ENCODE measurements at places on chromosomes 3 and 15. TPM values are rescaled to one million over a fixed set of nuclear protein-coding genes. Genes with fewer than 3 reads are reported as not detected.

- DNase-seq = no peak
Measured at GRCh38 chr3:39207361-39208186, 15.2 kb upstream of the XIRP1 start.

Gene TWF2
- total RNA-seq = 78.4 TPM

Gene REC114
- total RNA-seq = not detected

DNA sequence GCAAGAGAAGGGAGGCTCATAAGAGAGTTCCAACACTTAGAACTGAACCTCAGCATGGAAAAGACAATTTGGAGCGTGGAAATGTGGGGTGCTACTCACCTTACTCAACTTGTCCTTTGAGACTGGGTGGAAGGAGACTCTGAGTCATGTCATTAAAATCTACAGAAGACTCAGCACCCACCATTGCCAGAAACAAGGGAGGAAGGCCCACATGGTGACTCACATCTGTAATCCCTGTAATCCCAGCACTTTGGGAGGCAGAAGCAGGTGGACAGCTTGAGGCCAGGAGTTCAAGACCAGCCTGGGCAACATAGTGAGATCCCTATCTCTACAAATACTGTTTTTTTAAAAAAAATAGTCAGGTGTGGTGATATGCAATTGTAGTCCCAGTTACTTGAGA lies 161.9 kb upstream of the UBE3A start:
- no peak for DNase-seq

Gene UBA5
- 28.7 TPM for total RNA-seq

Data from H4 (cell line).